Muscle of leg (tissue), 16 donors: ENCODE measurements at places on chromosomes 16 and 17. TPM values are rescaled to one million over a fixed set of nuclear protein-coding genes. Genes with fewer than 3 reads are reported as not detected.

DNA sequence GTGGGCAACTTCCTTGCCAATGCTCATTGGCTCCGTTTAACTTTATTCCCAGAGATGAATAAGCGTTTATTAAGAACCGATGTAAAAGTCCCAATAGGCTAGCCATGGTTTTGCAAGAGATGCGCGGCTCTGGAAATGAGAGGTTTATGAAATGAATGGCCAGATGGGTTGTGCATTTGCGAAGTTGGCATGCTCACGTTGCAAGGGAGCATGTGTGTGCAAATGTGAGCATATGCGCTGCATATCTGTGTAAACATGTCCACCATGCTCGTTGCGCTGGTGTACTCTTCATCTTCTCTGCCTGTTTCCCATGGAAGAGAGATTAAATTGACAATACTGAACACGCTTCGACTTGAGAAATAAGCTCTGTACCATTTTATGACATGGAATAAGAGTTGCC is 848.6 kb upstream of the RBFOX1 start:
- no peak for DNase-seq

DNA sequence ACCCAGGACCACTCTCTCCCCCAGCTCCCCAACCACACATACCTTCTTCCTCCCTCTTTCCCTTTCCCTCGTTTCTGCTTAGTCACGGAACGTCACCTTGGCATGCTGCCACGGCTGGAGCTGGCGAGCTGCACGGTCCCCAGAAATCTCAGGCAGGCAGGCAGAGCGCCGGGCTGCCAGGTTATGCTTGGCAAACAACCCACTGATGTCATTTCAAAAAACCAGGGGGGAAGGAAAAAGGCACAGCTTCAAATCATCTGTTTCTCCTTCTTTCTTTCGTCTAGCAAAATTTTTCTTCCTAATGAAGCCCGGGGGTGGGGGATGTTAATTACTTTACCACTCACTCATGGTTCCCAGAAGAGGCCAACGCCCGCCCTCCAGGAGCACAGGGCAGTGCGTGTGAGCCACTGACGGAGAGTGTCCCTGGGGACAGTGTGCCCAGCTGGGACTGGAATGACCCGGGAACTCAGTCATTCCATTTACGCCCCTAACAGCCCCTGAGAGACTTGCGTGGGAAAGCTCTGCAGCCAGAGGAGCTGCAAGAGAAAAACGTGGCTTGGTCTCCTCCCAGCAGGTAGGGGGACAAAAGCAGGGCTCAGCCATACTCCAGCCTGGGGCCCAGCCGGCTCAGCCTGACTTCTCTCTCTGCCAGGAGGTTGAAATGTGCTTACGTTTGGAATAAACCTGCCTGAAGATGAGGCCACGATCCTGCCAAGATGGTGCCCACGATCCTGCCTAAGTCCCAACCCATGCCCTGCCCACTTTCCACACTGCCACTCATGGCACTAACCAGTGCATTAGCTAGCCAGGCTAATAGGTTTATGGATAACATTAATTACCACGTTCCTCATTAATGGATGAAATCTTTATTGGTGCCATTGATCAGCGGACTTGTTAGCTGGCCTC is 198.9 kb downstream of the ZFHX3 start:
- DNase-seq, result peak; percentile 85

- no peak for DNase-seq
Measured at GRCh38 chr17:41919165-41919817, 540 bp upstream of the ACLY start.

DNA sequence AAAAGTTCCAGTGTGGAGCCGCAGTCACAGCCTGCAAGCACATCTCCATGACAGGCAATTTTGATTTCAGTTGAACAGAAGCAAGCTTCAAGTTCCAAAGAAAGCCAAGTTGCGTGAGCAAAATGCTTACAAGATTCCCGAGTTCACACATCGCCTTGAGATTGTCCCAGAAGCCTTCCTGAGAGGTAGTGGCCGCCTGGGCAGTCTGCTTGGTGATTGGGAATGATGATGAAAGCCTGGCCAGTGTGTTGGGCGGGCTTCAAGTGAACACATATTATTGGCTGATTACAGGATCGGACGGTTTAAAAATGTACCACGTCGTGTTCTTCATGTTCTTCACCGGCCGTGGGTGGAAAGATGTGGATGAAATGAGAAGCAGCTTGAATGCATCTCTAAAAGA is 185.5 kb downstream of the FOXL1 start:
- DNase-seq, result no peak

GRCh38 chr16:30119428-30119827 is 3.6 kb downstream of the MAPK3 start:
- DNase-seq, result no peak

GRCh38 chr16:66364117-66364958 is 2.2 kb upstream of the CDH5 start:
- DNase-seq, result peak; percentile 91

GRCh38 chr17:19359151-19359550 is 3.4 kb downstream of the B9D1 start:
- DNase-seq, result peak; percentile 1

- DNase-seq, result no peak
Measured at GRCh38 chr17:32449963-32450362, 5.7 kb downstream of the PSMD11 start.

DNA sequence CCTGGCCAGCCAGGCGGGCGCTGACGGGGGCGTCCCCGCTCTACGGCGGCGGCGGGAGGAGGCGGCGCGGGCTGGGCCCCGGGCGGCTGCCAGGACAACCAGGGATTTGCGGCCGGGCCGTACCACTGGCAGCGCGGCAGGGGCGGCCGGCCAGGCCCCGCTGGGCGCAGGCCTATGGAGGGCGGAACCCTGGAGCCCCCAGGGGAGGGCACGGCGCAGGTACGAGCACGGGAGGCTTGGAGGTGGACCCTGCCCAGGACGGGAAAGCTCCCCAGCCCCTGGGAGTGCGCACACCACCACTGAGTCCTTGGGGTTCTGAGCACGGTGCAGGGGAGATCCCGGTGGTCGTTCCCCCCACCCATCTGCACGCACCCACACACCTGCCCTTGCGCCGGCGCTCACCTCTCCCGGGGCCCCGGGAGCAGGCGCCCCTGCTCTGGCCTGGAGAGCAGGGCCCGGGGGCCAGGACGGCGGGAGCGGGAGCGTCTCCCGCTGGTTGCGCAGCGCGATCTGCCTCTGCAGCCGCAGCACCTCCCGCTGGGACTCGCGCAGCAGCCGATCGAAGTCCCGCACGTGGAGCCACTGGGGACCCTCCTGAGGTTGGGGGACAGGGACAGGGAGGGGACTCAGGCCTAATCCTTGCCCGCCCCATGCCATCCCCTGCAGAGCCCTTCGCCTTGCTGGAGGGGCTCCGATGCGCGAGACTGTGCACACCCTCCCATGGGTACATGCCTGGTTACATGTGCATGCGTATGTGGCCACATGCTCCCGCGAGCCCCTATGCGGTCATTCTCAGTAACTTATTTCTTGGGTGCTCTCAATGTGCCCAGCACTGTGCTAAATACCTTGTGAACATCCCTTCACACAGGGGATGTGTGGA is 3.9 kb downstream of the TSPOAP1 start:
- DNase-seq, result no peak

DNA sequence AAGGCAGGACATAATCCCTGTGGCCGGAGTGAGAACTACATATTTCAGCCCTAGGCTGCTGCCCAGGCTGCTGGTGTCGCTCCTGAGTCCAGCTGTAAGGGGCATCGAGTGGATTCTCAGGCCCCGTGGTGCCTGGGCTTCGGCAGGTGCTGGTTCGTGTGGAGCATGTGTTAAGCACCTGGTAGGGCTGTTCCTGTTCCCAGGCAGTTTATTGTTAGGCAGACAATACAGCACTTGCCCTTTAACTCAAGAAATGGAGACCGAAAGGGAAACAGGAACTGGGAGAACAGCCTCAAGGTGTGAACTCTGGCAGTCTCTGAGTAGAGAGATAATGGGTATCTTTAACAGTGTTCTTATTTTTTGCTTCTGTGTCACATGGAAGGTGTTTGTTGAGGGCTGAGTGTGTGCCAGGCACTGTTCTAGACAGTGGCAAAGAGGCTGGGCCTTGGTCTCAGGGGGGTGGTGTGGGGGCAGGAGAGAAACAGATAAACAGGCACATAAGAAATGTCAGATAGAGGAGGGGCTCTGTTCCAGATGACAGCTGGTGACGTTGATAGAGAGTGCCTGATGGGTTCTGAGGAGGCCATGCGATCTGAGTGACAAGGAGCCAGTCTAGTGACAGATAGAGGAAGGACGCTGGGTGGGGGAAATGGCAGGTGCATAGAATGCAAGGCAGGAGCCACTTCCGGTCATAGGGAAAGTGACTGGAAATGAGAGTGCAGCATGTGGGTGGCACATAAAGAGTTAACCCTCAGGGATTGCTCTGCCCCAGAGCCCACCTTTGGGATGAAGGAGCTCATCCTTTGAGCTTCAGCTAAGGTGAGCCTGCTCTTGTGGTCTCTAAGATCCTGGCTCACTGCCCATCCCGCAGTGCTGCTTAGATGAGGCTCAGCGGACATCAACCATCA is 33.8 kb downstream of the EPN2 start:
- DNase-seq, result no peak

DNA sequence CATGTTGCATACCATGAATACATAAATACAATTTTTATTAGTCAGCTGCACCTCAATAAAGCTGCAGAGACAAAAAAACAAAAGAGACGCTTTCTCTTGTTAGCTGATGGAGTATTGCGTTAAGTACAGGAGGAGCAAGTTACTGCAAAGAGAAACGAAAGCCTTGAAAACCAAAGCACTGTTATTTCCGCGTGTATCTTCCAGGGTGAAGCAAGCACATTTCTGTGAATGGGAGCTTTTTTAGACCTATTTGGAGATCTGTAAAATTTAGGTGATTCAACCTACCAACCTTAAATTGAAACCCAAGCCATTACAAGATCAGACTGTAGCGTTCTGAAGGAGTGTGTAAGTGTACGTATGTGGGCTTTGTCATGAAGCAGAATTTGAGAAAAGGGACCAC is 390.4 kb downstream of the SOX9 start:
- DNase-seq, result no peak

Gene SOST
- polyA plus RNA-seq, result not detected

DNA sequence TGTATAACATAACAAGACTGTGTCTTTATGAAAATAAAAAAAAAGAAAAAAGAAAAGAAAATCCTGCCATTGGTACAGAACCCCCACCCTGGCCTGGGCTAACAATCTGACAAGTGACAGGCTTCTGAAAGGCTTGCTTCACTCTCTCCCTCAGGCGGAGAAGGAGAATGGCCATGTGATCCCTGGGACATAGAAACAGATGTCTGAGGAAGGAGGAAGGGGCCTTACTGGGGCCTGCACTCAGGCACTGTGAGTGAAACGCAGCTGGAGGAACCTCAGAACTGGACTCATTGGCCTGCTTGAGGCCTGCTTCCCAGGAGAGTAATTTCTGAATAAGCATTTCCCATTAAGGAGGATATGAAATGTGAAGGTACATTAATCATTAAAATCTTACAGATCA is 17.5 kb downstream of the MAP3K14 start:
- DNase-seq, result peak; percentile 94

DNA sequence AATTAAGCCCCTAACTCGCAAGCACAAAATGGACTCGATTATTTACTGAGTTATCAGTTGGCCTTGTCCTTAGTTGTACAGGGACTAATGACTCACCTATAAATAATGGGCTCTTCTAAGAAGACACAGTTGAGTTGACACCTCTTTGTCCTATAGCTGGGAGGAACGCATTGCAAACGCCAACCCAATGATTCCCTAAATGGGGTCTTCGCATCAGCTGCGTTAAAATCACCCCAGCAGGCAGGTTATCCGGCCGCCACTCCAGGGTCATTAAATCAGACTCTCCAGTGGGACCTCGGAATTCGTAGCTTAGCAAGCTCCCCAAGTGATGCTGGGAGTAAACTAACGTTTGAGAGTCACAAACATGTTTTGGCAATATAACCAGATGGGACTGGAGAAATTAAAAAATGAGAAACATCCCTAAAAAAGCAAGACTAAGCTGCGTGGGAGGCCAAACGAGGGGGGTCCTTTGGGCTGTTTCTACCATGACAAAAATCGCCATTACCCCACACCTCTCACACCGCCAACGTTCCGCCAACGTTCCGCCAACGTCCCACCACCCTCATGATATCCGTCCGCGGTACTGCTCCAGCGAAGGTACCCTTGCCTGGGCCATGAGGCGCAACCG is 932 bp upstream of the NFE2L1 start:
- DNase-seq, result no peak

- no peak for DNase-seq
Measured at GRCh38 chr17:1082579-1082978, 85.7 kb downstream of the TIMM22 start.

DNA sequence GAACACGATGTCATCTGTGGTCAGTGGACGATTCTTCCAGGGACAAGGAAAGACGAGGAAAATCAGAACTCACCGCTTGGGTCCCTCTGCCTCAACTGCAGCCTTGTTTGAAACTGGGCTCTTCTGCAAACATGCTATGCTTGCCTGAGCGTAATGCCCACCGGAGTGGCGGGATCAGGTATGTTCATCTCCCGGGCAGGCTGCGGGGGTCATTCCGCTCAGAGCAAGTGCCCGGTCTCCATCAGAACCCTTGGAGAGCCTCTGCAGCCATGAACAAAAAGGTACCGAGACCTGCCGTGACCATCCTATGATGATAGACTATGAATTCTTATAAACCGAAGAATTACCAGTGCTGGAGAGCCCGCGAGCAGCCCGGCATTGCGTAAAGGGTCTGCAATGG is 64.5 kb upstream of the DNAH17 start:
- DNase-seq, result no peak

DNA sequence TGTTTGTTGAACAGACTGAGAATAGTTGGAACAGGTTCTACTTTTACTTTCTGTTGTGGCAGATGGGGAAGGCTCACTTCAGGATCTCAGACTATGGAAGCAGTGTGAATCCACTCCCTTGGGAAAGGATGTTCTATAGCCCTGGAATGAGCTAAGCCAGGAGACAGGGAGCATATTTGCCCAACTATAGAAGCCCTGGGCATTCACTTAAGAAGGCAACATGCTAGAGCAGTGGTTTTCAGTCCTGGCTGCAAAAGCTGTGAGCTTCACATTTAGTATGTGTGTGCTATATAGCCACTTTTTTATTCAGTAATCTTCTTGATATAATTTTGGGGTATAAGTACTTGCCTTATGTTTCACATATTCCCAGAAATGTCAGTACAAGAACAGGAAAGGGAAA is 1.2 kb upstream of the KRT32 start:
- DNase-seq, result no peak

- no peak for DNase-seq
Measured at GRCh38 chr17:27978689-27979175, 63.7 kb upstream of the NLK start.

- peak; percentile 12 for DNase-seq
Measured at GRCh38 chr16:54890381-54890780, 40.3 kb upstream of the IRX5 start.

Gene DPEP2
- polyA plus RNA-seq, result 1.2 TPM

Gene SOX15
- 2.0 TPM for polyA plus RNA-seq
